ENCODE measurements at places on chromosomes 5 and 9.

DNA sequence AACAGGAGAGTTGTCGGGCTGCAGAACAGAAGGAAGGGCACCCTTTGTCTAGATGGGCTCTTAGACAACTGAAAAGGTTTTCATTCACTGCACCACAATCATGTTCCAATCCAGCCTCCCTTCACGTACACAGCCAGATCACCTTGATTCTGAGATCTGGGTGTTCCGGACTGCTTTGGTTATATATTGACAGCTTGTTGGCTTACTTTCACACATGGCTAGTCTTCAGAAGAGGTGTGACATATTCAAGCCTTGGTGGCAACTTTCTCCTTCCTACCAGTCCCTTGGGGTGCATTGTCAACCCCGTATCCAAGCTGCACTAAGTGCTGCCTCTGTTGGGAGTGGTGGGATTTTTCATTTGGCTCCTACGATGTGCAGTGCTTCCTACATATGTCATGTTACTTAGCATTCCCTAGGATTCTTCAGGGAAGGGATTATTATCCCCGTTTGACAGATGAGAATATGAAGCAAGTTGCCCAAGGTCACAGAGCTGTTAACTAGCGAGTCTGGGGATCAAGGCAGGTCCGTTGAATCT lies 100.6 kb downstream of the LIFR start:
- no peak for DNase-seq

- no peak for DNase-seq
These were observed 240.9 kb downstream of the GABRB2 start for GRCh38 chr5:161305601-161306000.

GRCh38 chr5:137808503-137809135 lies 54.5 kb upstream of the HNRNPA0 start:
- no peak for DNase-seq

DNA sequence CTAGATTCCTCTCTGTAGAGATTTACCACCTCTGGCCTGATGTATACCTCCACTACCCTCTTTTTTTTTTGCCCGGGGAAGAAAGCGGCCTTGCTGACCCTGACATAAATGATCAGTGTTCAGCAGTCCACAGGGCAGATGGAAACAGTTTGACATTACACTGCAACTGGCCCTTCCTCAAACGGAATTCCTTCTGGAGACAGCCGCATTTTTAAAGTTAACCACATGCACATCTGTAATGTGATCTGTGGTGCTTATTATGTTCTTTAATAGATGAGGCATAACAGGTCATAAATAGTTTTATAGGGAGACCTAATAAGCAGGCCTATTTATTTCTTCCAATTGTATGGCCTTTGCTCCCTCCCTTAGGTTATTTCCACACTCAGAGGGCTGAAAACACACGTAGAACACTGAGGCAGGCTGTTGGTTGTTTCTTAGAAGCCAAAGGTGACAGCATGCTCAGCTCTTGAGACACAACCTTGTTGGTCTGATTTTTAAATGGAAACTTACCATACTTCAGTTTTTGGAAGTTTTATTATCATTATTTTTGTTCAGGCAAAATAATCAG lies 84.0 kb upstream of the APC start:
- no peak for DNase-seq

GRCh38 chr5:35089334-35090314 lies 41.9 kb upstream of the AGXT2 start:
- DNase-seq: peak; percentile 65

GRCh38 chr5:34699155-34700077 lies 43.3 kb downstream of the RAI14 start:
- DNase-seq: no peak

GRCh38 chr5:176658817-176659511 lies 11.7 kb downstream of the TSPAN17 start:
- no peak for DNase-seq

- DNase-seq: no peak
These were observed 90.2 kb downstream of the IQGAP2 start for GRCh38 chr5:76493190-76493837.

DNA sequence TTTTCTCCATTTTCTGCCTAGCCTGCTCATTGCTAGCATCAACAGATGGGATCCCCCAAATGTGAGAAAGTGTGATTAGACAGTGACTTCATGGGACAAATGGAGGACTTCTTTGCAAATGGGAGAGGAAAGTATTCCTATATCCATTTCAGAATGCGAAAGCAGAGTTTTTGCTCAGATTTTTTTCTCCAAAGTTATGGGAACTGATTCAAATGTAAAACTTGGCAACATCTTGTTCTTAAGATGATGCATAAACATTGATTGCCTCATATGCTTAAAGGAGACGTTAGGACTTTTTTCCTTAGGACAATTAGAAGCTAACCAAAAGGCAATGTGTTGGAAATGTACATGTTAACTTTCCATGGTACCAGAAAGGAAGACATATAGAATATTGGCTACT lies 704.3 kb upstream of the ZNF608 start:
- no peak for DNase-seq

- peak; percentile 27 for DNase-seq
These were observed 57.0 kb downstream of the TTC39B start for GRCh38 chr9:15249981-15250380.

DNA sequence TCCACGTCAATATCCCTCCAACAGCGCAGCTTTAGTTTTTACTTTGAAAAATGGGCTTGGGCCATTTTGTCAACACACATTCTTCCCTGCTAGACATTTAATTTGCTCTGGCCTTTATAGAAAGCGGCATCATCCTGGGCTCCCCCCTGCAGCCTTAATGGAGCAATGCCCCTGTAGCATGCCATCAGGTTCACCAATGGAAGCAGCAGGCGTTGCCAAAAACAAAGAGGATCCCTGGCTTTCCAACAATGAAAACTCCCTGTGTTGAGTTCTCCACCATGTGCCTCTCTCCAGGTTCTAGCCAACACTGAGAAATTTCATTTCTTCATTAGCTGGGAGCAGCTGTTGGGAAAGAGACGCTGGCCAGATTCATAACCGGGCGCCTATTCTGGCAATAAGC lies 139.5 kb downstream of the ZNF622 start:
- no peak for DNase-seq

DNA sequence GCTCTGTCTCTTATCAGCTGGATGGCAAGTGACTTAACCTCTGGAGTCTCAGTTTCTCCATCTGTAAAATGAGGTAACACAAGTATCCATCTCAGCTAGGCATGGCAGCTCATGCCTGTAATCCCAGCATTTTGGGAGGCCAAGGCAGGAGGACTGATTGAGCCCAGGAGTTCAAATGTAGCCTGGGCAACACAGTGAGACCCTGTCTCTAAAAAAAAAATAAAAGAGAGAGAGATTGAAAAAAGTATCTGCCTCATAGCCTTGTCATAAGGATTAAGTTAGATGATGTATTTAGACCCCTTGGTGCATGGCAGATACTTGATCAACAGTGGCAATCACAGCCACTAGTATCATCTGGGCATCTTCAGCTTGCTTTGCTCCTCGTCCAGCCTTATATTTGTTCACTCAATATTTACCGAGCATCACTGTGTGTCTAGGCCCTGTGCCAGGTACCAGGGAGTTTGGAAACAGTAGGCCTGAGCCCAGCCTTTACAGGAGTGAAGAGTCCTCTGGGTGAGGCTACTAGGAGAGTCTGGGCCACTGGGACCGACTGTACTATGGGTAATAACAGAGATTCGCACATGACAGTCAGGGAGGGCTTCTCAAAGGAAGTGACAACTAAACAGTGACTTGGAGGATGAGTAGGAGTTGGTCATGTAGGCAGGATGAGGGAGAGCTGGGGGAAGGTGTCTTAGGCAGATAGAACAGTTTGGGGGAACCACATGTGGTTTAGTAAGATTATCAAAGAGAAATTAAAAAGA lies 34.2 kb downstream of the CORO2A start:
- no peak for DNase-seq

DNA sequence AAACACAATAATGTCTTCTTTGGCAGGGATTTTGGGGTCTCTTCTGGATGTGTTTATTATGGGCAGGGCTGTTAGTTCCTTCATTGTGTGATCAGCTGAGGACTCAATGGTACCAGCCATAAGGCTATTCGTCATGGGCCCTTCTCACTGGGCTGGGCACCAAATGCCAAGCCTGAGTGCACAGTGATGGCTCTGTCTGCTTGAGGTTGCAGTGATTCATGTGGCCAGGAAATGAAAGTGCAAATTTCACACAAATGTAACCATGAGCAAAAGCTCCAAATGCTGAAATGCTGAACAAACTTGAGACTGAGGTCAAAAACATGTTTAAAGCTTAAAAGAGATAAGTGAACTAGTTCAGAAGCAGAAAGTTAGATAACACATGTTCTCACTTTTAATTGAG lies 191.0 kb downstream of the TARS1 start:
- no peak for DNase-seq

DNA sequence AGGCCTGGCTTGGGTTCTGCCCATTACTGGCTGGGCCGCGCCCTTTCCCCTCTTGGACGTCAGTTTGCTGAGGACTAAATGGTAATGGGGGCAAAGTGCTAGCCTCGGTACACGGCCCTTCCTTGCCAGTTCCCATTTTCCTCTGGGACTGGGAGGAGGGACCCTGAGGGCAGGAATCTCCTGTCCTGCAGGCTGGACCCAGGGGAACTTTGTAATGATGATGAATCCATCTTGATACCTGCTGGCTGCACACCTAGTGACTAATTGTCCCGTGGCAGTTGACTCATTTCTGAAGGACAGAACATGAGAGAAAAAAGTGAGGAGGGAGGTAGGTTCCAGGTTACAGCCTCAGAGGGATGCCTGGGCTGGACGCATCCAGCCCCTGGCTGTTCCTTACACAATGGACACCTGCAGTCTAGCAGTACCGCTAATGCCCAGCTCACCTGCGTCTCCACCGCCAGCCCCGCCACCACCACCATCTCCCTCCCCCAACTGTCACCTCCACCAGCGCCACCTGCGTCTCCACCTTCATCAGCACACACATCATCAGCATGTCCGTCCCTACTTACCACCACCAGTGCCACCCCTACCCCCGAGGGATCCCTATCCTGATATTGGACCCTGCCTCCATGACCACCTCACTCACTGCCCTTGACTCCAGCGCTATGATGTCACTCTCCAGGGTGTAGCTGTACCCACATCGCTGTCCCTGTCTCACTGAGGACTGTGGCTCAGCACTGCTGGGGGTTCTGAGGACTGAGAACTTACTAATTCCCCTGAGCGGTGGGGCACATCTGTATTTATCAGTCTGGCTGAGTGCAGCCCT lies 4.3 kb downstream of the CDHR2 start:
- DNase-seq: no peak

GRCh38 chr5:130836729-130837649 lies 328.1 kb downstream of the HINT1 start:
- no peak for DNase-seq

GRCh38 chr5:137718611-137719010 lies 17.3 kb downstream of the KLHL3 start:
- no peak for DNase-seq

DNA sequence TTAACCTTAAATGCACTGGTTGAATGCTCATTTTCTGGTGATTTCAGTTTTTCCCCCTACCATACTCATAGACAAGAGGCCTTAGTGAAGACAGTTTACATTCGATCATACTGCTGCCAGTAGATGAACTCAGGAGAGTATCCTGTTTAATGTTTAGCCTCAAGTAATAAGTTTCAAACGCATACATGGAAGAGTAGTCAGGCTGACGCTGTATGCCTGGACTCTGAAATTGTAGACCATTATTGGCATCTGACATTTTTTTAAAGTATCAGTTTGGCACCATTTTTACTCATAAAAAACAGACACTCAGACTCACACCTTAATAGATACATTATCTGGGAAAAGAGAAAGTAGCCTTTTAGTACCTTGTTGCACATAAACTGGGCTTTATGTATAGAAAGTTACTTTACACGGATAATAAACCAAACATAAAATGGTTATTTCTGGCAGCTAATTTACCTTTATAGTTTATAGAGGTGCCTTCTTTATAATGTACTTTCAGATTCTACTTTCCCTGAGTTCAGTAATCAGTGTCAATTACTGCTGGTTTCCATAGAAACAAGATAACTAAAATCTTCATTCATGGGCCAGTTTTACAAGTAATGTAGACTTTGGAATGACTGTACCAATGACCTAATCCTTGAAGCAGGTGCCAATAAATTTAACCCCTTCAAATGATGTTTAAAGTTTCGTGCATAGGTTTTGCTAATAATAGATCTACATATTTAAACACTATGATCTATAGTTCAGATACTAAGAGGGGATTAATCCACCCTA lies 183.8 kb upstream of the ITGA1 start:
- DNase-seq: no peak

GRCh38 chr5:32076699-32077695 lies 97.1 kb downstream of the GOLPH3 start:
- DNase-seq: peak; percentile 22

GRCh38 chr5:82470185-82470994 lies 192.2 kb upstream of the RPS23 start:
- DNase-seq: no peak

DNA sequence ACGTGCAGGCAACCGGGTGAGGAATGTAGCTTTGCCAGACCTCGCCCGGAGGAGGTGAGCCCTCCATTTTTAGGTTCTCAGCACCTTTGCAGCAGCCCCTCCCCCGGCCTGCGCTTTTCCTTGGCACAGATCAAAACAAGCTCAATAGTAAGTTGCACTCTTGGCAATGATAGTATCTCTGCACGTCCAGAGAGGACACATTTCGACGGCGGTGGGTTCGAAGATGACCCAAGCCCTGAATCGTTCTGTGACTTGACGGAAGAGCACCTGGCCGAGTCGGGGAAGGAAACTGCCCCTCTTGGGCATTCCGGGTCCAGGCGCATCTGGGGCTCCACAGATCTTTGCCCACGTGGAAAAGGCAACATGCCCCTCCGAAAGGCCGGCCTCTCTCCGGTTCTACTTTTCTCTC lies 904 bp downstream of the GDNF start:
- DNase-seq: no peak

Data from retina (tissue), 1 donor.